Right forelimb (tissue), 1 donor: ENCODE measurements at places on chromosomes 2 and 18.

GRCh38 chr2:224596289-224596688 lies 11.1 kb upstream of the CUL3 start:
- DNase-seq = no peak

- DNase-seq = no peak
Measured at GRCh38 chr2:37688771-37689468, 17.5 kb upstream of the CDC42EP3 start.

DNA sequence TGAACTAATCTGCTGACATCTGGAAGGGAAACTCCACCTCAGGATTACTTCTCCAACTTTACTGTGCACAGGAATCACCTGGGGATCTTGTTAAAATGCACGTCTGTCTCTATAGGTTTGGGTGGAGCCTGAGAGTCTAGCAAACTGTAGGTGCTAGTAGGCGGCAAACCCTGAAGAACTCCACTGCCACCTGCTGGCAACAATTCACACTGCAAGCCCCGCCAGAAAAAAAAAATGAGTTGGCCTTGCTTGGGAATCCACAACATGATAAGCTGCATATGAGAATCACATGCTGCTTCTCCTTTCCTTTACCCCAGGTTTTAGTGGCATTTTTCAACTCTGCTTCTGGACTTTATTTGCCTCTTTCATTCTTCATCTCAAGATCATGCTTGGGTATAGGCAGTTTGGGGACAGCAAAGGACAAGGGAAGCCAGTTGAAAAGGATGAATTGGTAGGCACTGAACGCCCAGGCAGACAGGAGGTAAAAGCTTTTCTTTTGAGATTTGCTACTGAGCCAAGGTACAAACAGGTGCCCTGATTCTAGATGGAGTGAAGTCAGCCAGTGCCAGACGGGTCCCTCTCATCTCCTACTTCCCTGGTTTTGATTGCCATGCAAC lies 88.8 kb downstream of the VIT start:
- peak; percentile 72 for DNase-seq

- peak; percentile 37 for DNase-seq
Measured at GRCh38 chr18:49018554-49019445, 68.0 kb upstream of the SMAD7 start.

GRCh38 chr18:60047556-60047955 lies 147.8 kb downstream of the PMAIP1 start:
- no peak for DNase-seq
